ENCODE measurements at places on chromosomes 7 and 10.

- no peak for DNase-seq
Observed at GRCh38 chr7:133690740-133691139, 436.4 kb upstream of the LRGUK start.

DNA sequence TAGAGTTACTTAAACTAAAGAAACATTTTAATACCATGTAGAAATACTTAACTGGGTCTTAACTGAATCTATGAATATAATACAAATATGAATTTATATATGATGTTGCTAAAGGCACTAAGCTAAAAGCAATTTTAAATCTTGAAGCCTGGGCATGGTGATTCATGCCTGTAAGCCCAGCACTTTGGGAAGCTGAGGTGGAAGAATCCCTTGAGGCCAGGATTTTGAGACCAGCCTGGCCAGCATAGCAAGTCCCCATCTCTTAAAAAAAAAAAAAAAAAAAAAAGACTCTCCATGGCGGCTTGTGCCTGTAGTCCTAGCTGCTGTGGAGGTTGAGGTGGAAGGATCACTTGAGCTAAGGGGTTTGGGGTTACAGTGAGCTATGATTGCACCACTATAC is 95.3 kb downstream of the CCSER2 start:
- DNase-seq = no peak

DNA sequence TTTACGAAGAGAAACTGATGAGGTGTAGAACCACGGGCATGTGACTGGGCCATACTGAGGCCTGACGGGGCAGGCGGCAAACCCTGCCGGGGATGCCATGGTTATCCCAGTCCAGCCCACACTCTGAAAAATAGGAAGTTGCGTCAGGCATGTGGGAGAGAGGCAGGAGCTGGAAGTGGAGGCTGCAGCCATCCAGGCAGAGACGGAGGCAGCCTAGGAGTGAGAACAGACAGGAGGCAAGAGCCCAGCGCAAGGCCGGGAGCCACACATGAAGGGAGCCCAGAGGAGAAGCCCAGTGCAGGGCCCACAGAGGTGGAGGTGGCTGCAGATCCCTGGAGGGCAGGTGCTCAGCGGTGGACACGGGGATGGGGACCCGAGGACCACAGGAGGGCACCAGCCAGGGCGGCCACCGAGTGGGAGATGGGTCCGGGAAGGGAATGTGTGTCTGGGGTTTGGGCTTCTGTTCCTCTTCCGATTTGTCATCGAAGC is 175.2 kb upstream of the PPP2R2D start:
- no peak for DNase-seq

DNA sequence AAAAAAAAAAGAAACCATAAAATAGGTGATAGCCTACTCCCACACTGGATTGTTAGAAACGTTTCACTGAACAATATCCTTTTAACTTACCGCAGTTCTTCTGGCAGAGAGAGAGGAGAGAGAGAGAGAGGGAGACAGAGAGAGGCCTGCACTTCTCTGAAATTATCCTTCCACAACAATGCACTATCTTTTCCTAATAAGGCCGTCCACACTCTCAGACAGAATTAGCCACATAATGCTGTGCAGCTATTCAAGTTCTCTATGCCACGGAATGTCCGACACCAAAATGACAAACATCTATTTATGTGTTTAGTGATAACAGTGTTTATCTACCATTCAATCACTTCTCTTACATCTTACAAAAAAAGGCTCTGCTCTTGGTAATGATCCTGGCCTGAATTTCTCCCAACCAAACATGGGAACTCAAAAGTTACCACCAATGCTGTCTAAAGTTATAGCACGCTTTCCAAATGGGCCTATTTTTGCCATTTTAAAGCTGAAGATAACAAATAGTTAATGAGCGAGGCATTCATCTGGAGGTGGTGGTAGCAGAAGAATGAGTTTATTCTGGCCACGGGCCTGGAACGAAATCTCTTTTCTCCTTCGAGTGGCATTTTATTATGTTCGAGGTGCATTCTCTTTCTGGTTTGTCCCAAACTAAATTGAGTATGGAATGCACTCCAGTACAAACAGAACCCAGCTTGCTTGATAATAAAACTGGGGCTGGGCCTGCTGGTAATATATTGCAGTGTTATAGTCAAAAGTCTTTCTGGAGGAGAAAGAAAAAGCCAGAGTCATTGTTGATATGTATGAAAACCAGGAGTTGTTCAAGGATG is 160.2 kb upstream of the SVIL start:
- no peak for DNase-seq

GRCh38 chr10:86152911-86153310 is 213.7 kb downstream of the GRID1 start:
- no peak for DNase-seq

DNA sequence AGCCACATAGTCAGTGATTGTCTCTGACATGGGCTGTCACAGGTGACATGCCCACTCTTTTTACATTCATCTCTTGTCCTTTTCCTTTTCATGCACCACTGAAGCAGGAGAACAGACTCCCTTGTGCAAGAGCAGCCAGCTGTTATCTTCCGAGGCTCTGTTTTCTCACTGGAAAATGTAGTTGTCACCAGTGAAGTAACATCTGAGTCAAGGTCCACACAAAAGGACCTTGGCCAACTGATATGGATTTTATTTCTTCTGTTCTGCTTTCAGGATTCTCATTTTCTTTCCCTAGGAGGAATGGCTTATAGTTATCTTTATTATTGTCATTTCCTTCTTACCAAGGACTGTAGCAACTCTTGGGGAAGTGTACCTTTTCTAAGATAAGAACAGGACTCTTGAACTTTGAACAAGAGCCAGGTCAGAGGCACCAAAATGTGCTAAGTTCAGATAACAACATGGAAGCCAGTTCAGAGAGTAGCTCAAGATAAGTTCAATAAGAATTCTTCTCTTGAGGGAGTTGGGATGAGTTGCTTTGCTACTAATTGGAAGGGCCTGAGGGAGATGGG is 22.7 kb downstream of the AVPI1 start:
- no peak for DNase-seq

All from stimulated activated CD4-positive, alpha-beta T cell treated with anti-CD3 and anti-CD28 coated beads, Interleukin-15, amount 100 ng/mL, for 1 hour (primary cell).